ENCODE measurements at places on chromosomes 7 and 10.

- no peak for DNase-seq
These were observed 99.2 kb upstream of the PDLIM1 start for GRCh38 chr10:95389982-95390381.

DNA sequence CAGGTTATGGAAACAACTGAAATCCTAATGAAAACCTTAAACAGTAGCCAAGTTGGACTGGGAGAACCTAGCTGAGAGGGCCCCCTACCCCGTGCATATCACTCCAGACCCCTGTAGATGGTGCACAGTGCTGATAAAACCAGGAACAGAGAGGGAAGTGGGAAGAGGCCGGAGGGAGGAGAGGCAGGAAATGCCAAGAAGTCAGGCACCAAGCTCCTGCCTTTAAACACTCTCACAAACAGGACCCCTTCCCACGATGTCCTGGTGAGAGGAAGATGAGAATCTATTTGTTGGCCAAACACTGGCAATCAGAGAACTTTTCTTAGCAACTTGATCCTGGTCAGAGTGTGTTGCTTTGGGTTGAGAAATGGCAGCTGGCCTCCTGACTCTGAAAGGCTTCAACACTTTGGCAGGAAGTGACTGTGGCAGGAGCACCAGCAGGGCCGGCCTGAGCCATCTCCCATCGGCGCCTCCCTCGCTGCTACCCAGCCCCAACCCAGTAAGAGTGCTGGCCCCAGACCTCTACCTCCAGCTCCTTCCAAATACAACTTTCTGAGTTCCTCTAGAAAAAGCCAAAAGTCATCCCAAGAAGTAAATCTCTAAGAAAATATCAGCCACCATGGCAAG lies 39.5 kb downstream of the GSDME start:
- DNase-seq = no peak

DNA sequence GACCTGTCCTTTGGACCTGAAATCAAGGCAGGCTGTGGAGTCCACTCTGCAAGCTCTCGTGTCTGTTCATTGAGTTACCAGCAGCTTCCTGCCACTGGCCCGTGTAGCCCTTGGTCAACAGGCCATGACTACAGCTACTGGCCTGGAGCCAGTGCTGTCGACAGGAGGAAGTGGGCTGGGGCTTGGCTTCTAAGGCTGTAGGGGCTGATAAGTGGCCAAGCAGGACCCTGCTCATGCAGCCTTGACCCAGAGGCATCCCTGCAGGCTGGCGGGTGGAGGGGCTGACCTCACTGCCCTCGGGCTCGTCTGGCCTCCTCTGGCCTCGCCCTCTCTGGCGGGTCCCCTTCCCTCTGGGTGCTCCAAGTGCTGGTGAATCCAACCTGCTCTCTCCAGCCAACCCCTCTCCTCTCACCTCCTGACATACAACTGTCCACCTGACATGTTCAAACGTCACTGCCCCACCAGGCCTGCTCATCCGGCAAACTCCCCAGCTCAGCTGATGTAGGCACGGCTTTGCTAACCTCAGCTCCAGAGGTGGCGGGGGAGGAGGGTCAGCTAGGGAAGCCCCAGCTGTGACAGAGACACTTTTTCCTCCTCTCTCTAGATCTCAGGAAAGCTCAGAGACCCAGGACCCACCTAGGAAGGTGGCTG lies 188.6 kb upstream of the LYZL2 start:
- no peak for DNase-seq

DNA sequence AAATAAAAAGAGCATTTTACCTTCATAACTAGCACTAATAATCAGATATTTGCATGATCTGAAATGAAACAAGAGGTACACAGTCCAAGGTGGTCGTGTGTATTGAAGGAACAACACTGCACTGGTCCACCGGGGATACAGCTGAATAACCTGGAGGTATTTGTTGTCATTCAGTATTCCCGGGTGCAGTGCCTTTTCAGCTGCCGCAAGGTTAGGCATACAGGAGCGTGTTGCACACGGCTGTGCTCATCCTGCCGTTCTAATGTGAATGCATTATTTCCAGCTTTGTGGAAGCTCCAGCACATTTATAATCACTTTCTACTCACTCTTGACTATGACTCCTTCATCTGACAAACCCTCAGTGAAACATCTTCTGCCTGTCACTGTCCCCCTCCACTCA lies 377.8 kb downstream of the GFRA1 start:
- DNase-seq = no peak

DNA sequence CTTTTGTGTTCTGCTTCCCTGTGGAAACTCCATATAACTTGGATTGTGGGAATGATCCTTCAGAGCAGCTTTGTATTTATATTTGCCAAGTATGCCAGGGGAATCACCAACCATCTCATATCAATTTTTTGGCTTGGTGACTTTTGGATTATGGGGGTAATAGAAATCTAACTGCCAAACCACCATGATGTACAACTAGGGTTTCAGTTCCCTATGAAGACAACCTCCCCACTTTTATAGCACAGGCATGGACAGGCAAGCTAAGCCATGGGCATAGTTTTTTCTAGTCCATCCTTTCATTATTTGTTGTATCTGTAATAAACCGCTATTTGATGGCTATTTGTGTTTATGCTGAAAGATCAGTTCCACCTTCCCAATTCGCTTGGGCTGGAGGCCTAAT lies 17.7 kb downstream of the NPY start:
- DNase-seq = no peak

- DNase-seq = no peak
These were observed 8.6 kb downstream of the FBXW4 start for GRCh38 chr10:101686133-101686925.

GRCh38 chr7:46015107-46015868 lies 94.2 kb upstream of the IGFBP3 start:
- no peak for DNase-seq

- no peak for DNase-seq
These were observed 1.7 kb downstream of the CALD1 start for GRCh38 chr7:134781171-134781570.

- DNase-seq = no peak
These were observed 232.8 kb downstream of the SKAP2 start for GRCh38 chr7:26631601-26632000.

GRCh38 chr10:98270073-98270740 lies 2.2 kb upstream of the LOXL4 start:
- DNase-seq = no peak

GRCh38 chr7:6268023-6268900 lies 4.2 kb downstream of the CYTH3 start:
- DNase-seq = no peak

- DNase-seq = no peak
These were observed 43.2 kb downstream of the CCNY start for GRCh38 chr10:35379226-35380137.

DNA sequence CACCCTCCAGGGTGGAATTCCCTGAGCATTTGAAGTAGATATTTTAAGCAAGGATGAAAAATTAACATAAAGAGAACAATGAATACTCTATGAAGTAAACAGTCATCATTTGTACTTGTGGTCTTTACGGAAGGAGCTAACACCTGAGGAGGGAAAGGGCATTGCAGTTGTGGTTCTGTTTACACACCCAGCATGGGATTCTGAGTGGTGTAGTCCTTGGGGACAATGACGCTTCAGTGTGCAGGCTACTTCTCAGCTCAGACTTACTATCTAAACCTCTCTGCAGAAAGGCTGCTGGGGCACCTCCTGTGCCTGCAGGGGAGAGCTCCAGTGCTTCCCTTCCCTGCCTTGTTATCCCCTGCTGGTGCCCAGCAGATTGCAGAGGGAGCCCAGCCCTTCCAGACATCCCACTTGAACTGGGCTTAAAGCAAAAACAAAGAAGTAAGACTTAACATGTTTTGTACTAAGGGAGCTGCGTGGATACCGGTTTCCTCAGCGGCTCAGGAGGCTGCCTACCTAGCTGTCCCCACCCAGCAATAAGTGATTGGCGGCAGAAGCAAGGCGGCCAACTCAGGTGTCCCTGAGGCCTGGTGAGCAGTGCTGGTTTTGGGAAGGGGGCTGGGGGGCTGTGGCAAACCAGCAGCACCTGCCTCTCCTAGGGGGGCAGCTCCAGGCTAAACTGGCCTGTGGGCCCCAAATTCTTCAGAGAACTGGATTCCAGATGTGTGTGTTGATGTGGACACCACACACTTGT lies 89.1 kb downstream of the CELF2 start:
- no peak for DNase-seq

GRCh38 chr7:43615558-43616145 lies 32.7 kb downstream of the STK17A start:
- no peak for DNase-seq

DNA sequence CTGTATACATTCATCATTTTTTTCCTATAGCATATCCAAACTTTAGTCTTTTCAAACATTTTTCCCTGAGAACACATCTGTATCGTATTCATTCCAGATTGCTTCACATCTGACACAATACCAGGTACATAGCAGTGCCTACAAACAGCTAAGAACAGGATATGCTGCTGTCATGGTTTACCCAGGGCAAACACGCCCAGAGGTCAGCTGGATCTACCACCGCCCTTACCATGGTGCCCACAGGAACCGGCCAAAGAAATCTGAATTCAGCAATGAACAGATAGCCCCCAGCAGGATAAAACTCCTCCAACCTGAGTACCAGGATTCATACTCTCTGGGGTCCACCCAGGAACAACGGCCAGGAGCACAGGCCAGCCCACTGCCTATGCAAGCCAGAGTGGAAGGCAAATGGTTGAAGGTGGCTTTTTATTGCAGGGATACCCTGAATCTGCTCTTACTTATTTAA lies 43.0 kb downstream of the TNS3 start:
- DNase-seq = no peak

GRCh38 chr7:37694208-37695094 lies 10.9 kb downstream of the GPR141 start:
- DNase-seq = no peak

- DNase-seq = no peak
These were observed 100.2 kb downstream of the KCND2 start for GRCh38 chr7:120373174-120373573.

DNA sequence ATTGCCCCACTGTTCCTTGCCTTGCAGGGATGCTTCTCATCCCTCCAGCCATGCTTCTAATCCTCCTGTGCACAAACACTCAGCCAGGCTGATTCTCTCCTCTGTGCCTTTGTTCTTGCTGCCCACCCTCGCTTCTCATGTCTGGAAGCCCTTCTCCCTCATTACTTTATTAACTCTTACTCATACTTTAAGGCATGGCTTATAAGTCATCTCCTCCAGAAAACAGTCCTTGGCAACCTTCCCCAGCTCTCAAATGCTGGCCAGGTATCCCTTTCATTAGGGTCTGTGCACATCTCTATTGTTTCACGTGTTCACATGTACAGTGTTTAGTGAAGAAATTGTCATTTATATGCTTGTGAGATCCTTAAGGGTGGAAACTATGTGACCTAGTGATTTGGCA lies 62.9 kb downstream of the ITGB8 start:
- no peak for DNase-seq

DNA sequence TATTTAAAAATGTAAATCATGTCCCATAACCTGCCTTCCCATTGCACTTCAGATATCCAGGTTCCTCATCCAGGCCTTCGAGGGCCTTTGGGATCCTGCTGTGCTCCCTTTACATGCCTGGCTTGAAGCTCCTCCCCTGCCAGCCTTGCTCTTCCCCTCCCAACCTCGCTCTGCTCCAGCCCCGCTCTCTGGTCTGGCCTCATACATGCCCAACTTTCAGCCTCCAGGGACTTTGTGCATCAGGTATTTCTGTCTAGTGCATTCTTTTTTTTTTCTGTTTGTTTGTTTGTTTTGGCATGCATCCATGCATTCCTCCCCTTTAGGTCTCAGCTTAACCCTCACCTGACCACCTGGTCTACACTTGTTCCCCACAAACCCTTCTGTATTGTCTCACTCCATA lies 160.3 kb downstream of the SNX10 start:
- DNase-seq = no peak

DNA sequence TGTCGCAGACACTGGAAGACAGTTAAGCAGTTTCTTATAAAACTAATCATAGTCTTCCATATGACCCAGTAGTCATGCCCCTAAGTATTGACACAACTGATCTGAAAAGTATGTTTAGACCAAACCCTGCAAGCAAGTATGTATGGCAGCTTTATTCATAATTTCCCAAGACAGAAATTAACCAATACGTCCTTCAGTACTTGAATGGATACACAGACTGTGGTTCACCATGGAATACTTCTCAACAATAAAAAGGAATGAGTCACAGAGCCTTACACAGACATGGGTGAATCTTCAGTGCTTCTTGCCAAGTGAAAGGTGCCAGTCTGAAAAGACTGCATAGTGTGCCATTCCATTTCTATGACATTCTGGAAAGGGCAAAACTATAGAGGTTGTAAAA lies 50.2 kb upstream of the AKR1E2 start:
- no peak for DNase-seq

DNA sequence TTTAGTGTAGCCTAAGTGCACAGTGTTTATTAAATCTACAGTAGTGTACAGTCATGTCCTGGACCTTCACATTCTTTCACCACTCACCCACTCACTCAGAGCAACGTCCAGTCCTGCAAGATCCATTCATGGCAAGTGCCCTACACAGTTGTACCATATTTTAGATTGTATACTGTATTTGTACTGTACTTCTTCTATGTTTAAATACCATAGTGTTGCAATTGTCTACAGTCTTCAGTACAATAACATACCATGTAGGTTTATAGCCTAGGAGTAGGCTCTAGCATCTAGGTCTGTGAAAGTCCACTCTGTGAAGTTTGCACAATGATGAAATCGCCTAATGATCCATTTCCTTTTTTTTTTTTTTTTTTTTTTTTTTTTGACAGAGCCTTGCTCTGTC lies 12.0 kb downstream of the EEPD1 start:
- no peak for DNase-seq

- DNase-seq = no peak
These were observed 16.8 kb downstream of the APBB1IP start for GRCh38 chr10:26454891-26455290.

DNA sequence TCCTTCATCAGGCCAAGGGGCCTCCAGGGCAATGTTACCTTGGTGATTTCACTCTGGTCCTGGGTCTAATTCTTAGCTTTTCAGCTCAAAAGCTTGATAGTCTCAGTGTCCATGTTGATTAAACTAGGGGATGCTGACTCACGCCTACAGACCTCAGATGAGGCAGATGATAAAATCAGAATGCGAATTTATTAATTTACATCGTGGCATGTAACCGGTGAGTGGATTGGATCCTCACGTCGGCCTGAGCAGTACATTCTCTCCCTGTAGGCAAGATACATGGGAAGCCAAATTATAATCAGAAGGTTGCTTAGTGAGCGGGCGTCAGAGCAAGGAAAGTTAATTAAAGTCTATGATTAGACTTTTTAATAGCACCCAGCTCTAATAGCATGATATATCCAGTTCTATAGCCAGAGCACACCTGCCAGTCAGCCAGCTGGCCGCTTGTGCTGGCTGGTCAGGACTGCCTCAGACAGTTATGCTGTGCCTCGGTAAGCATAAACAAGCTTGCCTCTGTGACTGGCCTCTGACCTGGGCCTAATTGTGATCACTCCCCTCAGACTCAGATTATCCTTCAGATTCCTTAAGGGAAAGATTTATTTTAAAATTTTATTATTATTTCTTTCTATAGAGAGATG lies 20.2 kb upstream of the CPA5 start:
- DNase-seq = no peak

- no peak for DNase-seq
These were observed 218.5 kb upstream of the TMEM196 start for GRCh38 chr7:19991936-19992335.

- DNase-seq = no peak
These were observed 59.7 kb upstream of the PRSS1 start for GRCh38 chr7:142689439-142690120.

GRCh38 chr7:65219623-65220022 lies 154.0 kb upstream of the ZNF92 start:
- DNase-seq = no peak

Measured in C1 segment of cervical spinal cord (tissue), 14 donors.